ENCODE measurements at places on chromosomes 7 and 10.

- DNase-seq: no peak
Measured at GRCh38 chr7:46207931-46208634, 287.0 kb upstream of the IGFBP3 start.

DNA sequence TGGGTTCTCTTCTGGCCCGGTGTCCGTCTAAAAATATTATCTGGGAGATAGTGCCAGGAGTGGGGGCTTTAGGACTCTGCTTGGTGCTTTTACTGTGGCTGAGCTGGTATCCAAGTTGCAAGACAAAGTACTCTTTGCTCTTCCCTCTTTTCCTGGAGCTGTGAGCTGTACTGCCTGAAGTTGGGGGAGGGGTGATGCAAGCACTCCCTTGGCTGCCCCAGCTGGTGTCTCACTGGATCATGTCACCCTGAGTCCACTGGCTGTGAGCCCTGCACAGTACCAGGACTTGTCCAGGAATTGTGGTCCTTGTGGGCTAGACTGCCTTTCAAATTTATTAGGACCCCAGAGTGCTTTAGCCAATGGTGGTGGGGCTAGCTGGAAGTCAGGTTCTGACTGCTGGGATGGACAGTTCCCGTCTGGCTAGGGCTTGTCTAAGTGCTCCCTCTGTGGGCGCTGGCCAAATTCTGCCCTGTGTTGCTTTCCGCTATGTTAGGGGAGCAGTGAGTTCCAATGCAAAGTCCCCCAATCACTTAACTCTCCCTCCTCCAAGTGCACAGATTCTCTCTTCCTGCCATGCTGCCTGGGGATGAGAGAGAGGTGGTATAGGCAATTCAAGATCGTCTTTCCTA is 13.1 kb downstream of the CC2D2B start:
- DNase-seq: no peak

- no peak for DNase-seq
Measured at GRCh38 chr7:155778349-155778748, 33.9 kb downstream of the SHH start.

DNA sequence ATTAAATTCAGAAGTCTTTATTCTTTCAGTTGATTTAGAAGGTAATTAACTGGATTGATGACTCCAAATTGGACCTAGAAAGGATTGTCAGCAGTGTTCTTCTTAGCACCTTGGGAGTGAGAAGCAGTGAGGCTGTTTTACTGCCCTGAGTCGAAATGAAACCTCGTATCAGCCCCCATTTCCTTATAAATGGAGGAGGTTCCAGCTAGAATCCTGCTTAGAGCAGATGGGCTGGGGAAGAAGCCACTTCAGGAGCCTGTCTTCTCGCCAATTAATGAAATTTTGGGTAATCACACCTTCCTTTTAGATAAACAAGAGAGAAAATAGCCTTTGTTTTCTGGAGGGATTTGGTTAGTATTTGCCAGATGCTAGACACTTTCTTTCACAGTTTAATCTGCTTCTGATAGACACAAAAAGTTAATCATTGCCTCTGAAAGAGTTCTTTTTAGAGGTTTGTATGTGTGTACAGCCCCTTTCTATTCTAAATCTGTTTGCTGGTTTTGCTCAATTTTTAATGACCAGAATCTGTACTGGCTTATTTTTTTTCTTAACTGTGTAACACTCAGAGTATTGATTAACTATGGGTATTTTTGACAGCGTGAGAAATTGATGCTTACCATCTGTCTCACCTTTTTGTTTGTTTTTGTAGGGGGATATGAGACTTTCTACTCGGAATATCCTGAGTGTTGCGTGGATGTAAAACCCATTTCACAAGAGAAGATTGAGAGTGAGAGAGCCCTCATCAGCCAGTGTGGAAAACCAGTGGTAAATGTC is 4.6 kb downstream of the DUSP5 start:
- DNase-seq: no peak

GRCh38 chr10:17907641-17908040 is 44.1 kb upstream of the SLC39A12 start:
- no peak for DNase-seq

GRCh38 chr10:61189912-61190311 is 245.9 kb upstream of the RHOBTB1 start:
- no peak for DNase-seq

DNA sequence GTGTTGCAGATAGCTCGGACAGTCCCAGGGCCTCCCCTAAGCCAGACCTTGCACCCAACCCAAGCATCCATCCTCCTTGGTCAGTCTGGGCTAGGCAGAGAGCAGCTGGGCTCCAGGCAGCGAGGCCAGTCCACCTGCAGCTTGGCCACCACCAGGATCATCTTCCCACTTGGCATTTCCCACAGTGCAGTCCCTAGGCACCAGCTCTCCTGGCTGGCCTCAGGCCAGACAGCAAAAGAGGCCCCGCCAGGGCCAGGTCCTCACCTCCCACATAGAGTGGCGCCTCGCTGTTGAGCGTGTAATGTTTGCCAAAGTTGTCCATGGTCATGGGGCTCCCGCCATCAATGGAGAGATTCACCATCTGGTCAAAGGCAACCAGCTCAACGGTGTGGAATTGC is 171.7 kb downstream of the LCOR start:
- no peak for DNase-seq

GRCh38 chr10:96703358-96703757 is 17.0 kb downstream of the PIK3AP1 start:
- no peak for DNase-seq

GRCh38 chr7:47441796-47442604 is 139.9 kb downstream of the TNS3 start:
- DNase-seq: no peak

- no peak for DNase-seq
Measured at GRCh38 chr10:44459671-44460070, 74.8 kb upstream of the CXCL12 start.

GRCh38 chr10:19762026-19762425 is 54.2 kb upstream of the PLXDC2 start:
- no peak for DNase-seq

- DNase-seq: no peak
Measured at GRCh38 chr7:114085592-114086501, 167.0 kb upstream of the PPP1R3A start.

DNA sequence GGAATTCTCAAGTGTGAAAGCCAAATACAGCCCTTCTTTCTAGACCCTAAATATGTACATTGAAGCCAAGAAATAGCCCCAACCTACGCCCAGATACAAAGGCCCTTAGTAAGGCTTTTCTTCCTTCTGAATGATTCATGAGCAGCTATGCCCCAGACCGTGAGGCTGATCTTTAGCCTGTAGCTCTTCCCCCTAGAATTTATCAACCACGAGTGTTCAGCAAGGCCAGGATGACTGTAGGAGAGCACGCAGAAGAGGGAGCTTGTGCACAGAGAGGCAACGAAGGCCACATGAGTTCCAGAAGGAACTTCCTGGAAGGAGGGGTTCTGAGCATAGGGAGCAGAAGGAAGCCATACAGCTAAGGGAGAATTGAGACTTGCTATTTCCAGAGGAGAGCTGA is 53.0 kb upstream of the HABP2 start:
- DNase-seq: no peak

DNA sequence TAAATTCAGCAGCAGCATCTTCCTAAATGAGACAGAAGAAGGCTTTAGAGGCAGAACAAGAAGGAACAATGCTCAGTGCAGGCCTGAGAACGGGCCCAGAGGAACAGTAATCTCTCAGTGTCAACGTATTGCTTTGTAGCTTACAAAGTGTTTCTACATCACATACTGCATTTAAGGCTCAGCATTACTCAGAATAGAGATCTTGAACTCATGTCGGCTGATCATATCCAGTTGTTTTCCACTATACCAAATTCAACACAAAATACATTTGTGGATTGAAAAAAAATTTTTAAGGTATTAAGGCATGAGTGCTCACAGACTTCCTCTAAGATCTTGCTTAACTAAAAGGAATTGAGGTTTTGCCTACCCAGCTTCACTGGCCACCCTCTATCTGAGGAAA is 325.1 kb downstream of the HPSE2 start:
- no peak for DNase-seq

DNA sequence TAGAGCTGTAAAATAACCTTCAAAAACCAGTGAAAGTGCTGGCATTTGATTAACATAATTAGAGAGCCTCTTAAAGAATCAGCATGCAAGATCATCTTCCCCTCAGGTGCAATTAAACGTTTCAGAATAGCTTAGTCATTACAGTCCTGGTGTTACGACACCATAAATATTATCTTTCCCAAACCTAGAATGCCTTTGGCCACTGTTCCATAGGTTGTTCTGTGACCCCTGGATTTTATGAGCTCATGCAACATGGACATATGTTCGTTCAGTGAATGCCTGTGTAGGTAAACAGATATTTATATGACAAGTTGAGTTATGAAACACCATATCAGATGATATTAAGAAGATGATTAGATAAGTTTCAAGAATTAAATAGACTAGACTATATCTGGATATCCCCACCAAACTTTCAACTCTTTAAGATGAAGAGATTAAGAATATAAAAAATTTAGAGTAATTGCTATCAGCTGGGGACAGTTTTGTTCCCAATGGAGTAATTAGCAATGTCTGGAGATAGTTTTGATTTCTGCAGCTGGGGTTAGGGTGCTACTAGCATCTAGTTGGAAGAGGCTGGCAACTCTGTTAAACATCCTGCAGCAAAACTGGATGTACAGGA is 263.5 kb upstream of the DKK1 start:
- no peak for DNase-seq

DNA sequence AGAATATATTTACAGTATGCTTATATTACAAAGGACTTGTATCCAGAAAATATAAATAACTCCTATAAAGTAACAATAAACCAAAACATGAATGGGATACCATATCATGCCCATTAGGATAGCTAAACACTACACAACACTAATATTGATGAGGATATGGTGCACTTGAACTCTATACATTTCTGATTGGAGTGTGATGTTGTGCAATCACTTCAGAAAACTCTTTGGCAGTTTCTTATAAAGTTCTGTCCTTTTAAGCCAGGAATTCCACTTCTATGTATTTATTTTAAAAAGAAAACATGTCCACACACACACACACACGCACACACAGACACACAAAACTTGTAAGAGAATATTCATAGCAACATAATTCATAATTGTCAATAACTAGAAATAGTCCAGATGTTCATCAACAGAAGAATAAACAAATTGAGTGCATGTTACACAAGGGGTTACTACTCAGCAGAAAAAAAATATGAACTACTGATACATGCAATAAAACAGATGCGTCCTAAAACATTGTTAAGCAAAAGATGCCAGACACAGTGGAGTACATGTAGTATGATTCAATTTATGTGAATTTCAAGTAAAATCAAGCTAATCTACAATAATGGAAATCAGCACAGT is 416.0 kb downstream of the PLXDC2 start:
- no peak for DNase-seq

DNA sequence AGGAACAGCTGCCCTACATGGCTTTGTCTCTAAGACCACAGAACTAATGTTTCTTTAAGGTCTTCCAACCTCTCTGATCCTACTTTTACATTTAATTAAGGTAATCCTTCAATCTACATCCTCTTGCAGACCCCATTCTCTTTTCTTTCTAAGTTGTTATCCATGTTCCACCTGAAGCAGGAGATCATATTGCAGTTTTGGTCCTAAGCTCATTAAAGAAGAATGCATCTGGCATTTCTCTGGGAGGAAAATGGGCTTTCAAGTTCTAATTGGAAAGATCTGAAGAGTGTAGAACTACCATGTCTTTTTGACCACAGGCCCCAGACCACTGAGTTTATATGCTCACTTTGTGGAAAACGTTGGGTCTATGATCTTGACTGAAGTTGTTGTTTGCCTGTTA is 111.2 kb downstream of the SEM1 start:
- no peak for DNase-seq

GRCh38 chr10:62433901-62434300 is 59.7 kb downstream of the ZNF365 start:
- no peak for DNase-seq

DNA sequence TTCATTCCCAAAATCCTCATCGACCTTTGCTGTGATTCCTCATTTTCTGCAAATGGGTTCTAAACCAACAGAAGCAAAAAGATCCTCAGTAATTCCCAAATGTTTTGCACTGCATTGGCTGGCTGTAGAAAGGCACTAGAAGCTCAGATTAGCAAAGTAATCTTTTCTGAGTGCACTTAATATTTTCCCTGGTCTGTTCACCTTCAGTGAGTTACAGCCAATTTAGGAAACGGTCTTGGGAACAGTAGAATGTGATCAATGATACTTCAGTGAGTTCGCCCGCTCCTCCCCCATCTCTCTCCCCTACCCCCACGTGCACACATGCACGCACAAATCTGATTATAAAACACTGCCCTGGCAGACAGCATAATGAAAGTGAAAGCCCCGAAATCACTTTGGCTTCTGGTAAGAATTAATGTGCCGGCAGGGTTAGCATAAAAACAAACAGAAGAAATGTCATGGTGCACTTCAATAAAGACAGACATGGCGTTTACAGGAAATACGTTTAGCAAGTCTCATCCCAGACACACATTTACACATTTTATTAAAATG is 201.3 kb upstream of the CDCA7L start:
- DNase-seq: no peak

- DNase-seq: no peak
Measured at GRCh38 chr7:1123715-1124114, 35.8 kb downstream of the GPER1 start.

- DNase-seq: no peak
Measured at GRCh38 chr7:90617442-90617841, 21.3 kb downstream of the CDK14 start.

DNA sequence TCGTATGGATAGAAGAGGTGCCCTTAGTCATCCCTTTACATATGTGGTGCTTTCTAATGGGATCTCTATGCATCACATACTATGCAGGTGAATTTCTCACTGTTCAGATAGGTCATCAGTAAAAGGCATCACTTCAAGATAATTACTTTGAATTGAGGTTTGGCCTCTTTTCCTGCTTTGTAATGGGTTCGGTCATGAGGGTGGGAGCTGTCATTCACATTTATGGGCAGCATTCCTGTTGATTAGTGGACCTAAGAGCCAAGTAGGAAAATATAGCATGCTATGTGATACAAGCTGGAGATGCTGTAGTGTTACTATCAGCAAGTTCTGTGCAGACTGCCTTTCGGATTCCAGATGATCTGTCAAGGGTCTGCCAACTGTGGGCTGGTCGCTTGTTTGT is 156.3 kb downstream of the LCOR start:
- no peak for DNase-seq

- no peak for DNase-seq
Measured at GRCh38 chr7:32206987-32207386, 136.8 kb upstream of the PDE1C start.

DNA sequence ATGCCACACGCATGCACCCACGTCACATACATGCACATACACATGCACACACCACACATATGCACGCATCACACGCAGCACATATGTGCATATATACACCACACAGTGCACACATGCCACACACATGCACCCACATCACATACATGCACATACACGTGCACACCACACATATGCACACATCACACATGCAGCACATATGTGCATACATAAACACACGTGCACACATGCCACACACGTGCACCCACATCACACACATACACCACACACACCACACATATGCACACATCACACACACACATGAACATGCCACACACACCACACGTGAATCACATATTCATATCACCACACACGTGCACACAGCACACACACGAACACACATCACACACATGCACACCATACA is 338.8 kb downstream of the PTPRN2 start:
- DNase-seq: no peak

- peak; percentile 27 for DNase-seq
Measured at GRCh38 chr10:127694580-127695193, 42.3 kb upstream of the FOXI2 start.

Measured in hematopoietic multipotent progenitor cell treated with erythropoietin and hydrocortisone succinate and interleukin-3 and kit ligand, for 15 days (in vitro differentiated cells).